ENCODE measurements at places on chromosomes 2 and 18.

- no peak for DNase-seq
Observed at GRCh38 chr18:41674506-41674905, 280.5 kb upstream of the PIK3C3 start.

DNA sequence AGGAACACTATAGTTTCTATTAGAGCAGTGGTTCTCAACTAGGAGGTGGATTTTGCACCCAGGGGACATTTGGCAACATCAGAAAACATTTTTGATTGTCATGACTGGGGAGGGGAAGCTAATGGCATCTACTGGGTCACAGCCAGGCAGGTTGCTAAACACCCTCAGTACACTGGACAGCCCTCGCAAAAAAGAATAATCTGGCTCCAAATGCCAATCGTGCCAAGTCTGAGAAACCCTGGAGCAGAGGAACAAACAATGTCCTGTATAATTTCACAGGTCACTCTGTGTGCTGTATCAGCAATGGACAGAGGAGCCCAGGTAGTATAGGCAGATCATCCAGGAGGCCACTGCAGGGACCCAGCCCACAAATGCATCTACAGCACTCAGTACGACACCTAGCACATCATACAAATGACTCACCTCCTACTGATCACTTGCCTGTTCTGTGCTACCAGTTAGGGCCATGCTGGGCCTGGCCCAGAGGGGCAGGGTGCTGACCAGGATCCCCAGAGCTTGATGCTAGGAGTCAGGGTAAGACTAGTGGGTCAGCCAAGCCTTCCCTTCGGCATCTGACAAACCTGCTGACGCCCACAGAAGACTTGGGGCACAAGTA lies 37.6 kb downstream of the SFXN5 start:
- DNase-seq, result no peak

DNA sequence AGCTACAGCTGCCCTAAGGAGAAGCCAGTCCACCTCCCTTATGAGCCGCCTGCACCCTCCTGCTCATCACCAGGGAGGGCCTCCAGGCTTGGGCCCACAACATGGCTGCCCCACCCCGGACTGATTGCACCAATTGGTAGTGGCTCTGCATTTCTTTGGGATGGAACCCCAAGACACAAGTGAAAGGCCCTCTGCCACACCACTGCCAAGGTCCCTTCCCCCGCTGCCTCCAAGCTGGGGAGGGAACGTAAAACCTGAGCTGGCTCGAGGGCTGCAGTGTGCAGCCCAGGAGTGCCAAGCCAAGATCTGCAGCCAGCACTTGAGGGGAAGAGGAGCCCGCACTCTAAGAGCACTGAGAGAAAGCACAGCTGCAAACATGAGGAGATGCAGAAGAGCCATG lies 97.3 kb downstream of the EFEMP1 start:
- DNase-seq, result no peak

DNA sequence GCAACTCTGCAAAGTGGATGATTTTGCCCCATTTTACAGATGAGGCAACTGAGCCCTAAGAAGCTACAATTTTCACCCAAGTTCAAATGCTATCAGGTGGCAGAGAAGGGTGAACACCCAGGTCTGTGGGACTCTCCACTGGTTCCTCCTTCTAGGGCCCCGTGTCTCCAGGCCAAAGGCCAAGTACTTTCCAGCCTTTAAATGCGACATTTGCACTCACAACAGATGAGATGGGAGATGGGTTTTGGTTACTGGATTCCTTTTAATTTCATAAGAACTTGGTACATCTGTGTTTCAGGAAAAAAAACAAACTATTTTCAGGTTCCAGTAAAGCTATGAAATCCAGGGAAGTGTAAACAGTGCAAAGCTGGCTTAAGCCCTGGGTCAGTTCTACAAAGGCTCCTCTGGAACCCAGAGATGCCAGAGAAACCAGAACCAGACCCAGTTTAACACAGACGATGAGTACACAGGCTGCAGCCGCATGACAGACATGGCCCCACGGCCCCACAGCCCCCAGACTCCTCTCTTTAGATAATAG lies 361.7 kb downstream of the ANAPC1 start:
- peak; percentile 22 for DNase-seq

DNA sequence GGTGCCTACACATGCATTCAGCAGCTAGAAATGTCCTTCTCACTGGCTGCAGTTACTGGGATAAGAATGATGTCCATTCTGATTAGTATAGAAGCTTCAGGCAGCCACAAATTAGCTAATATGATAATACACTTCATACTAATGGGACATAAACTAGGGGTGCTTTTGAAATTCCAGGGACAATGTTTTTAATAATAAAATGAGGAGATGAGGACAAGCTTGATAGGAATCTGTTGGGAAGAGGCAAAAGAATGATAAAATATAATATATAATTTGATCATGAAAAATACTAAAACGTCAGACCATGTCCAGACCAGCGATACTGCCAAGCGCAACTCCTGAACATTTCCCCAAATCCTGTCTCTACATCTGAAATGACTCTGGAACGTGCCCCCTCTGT lies 157.1 kb downstream of the RIT2 start:
- DNase-seq, result no peak
